Effector CD8-positive, alpha-beta T cell (primary cell): ENCODE measurements at places on chromosomes 3 and 15.

DNA sequence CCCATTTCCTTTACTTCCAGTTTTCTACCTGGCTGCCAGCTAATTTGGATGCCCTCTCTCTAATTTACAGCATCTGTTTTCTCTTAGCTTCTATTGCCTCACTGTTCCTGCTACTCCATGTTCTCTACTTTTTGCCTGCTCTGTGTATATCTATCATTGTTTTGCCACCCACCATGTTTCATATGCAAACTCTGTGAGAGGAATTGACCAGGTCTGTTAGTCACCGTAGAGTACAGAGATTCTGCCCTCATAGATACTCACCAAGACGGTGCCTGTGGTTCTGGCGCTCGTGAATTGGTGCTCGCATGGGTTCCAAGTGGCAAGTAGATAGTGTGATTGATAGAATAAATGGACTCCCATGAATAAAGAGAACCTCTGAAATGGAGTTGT lies 288.8 kb downstream of the CNTN6 start:
- DNase-seq = no peak

DNA sequence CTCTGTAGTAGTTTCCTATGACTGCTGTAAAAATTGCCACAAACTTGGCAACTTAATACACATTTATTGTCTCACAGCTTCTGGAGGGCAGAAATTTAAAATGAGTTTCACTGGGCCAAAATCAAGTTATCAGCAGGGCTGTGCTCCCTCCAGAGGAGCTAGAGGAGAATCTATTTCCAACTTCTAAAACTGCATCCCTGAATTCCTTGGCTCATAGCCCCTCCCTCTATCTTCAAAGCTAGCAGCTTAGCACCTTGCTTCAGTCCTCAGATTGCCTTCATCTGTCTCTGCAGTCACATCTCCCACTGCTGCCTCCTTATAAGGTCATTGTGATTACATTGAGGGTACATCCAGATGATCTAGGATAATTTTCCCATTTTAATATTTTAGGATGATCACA lies 17.8 kb upstream of the GADL1 start:
- DNase-seq = no peak

DNA sequence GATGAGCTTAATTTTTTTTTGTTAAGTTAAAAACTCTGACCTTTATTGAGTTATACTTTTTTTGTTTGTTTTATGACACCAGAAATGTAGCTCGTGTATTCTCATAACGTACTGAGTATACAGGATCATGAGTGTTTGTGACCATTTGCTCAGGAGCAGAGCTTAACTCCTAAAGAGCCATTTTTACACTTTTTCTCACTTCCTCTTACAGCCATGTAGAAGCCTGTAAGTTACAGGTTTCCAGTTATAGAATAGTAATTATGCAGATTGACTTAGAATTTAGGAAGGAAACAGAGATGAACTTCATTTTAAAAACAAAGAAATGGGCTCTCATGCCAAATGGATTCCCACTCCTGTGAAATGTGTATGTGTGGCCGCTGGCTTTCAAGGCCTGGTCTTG lies 151.7 kb downstream of the MCTP2 start:
- no peak for DNase-seq

DNA sequence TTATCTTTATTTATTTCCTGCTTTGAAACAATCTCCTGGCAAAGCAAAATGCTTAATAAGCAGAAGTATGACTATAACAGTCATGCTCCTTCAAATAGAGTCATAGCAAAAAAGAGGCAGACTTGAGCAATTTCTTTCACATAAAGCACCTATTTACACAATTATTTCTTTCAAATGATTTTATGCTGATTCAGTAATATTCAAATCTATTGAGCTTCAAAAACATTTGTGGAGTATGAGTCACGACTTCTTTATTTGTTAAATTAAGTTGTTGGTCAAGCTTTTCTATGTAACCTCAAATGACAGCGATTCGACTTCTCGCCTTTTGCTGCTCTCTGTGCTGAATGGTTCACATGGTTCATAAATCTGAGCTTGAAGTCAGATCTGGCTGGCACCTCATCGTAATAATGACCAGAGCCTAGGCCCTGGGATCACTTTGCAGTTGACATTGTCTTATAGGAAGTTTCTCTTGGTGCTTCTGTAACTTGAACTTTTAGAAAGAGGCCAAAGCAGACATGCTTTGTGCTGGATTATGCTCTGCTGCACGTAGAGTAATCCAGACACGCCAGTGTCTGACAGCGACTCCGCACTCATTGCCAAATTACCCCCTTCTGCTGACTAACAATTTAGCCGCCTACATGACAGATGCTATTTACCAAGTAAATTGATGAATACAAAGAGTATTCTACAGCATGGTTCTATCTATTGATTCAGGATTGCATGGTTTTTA lies 139.0 kb downstream of the MCTP2 start:
- no peak for DNase-seq

GRCh38 chr15:69497667-69498066 lies 45.0 kb downstream of the RPLP1 start:
- no peak for DNase-seq

DNA sequence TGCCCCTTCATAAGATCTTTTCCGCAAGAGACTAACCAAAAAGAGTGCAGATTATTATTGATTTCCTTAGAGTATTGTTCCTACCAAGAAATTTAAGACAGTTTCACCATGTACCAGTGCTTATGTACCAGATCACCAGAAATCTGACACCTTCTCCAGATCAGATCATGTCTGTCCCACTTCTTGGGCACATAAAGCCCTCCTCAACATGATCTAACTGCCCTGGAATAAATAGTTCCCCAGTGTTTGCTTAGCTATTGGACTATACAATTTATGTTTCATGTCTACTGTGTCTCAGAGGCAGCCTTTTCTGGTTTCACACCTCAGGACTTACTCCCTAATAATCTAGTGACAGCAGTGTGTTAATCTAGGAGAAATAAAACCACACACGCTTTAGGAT lies 46.8 kb downstream of the NME9 start:
- no peak for DNase-seq

DNA sequence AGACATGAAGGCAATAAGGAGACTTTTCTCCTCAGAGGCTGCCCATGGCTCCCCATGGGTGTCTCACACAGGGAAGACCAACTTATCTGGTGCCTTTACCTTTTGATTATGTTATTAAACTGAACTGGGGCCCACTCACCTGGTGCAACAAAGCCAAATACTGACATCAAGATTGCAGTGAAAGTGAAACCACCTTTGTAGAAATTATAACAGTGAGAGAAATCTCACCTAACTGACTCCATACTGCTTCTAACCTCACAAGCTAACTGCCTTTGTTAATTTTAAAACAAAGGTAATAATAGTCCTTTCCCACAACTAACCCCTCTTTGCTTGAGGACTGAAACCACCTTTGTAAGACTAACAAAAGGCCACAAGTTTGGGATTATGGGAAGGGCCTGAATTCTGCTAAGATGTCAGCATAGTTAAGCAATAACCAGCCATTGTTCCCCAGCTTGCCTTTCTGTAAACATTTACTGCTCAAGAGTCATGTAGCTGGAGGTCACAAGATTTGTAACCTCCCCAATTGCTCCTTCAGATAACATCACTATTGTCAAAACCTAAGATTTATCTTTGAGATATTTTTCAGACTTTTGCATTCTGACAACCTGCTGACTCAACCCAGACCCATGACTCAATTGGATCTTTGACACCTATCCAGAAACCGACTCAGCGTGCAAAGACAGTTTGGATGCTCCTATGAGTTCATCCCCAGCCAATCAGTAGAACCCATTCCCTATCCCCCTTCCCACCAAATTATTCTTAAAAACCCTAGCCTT lies 420.3 kb upstream of the CFAP20DC start:
- no peak for DNase-seq
